ENCODE measurements at places on chromosomes 7 and 10.

DNA sequence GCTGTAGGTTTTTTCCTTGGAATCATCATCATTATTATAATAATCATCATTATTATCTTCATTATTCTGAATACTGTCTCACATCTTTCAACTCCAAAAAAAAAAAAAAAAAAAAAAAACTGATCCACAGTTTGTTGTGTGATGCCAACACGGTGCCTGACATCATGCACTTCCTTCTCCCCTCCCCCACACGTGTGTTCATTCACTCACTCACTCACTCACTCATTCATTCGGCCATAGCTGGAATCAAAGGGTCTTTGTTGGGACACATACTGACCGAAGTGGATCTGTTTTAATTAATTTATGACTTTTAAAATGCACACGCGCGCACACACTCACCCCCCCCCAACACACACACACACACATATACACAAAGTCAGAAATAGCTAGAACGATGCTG is 177.8 kb downstream of the PIP4K2A start:
- DNase-seq, result no peak

DNA sequence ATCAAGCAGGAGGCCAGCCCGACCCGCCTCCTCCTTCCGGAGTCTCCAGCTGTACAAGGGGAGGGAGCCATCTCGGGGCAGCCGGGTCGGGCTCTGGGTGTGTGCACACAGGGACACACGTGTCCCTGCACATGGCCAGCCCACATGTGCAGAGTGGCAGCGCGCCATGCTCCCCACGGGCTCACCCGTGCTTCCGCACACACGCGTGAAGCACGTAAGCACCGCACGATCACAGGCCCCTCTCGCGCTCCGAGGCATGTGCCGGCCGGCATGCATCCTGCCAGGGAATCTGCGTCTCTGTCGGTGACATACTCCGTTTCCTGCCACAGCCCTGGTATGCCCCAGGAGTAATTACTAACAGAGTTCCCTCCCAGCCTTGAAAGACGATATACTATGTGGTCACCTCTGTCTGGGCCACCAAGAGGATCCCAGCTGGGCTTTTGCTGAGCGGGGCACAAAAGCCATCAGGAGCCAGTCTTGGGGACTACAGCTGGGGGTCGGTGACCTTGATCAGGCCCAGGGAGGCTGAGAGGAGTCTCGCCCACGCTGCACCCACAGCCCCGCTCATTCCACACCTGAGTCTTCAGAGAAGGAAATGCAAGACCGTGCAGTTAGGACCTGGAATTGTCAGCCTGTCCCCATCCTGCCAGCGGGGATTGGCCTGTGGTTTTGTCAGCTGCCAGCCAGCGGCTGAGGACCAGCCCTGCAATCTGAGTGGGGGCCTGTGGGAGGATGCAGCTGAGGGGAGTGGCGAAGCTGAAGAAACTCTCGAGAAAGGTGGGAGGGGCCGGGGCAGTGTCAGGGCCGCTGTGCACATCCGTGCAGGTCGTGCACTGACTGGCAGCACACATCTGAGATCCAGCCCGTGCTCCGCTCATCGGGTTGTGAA is 11.0 kb upstream of the LFNG start:
- DNase-seq, result no peak

DNA sequence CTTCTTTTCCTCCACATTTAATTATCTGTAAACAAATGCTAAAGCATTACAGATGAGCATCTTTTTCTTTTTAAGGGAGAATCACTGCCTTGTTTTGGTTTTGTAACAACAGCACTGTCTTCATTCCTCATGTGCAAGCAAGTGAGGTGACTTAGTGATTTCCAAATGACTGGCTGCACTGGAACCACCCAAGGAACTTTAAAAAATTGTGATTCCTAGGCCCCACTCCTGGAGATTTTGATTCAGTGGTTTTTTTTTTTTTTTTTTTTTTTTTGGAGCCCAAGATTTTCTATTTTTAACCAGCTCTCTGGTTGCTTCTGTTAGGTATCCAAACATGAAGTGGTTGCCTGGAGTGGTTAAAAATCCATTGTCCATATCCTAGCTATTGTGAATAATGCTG is 176.2 kb downstream of the LRMDA start:
- no peak for DNase-seq

- DNase-seq, result no peak
These were observed 14.1 kb downstream of the LAT2 start for GRCh38 chr7:74223711-74224510.

DNA sequence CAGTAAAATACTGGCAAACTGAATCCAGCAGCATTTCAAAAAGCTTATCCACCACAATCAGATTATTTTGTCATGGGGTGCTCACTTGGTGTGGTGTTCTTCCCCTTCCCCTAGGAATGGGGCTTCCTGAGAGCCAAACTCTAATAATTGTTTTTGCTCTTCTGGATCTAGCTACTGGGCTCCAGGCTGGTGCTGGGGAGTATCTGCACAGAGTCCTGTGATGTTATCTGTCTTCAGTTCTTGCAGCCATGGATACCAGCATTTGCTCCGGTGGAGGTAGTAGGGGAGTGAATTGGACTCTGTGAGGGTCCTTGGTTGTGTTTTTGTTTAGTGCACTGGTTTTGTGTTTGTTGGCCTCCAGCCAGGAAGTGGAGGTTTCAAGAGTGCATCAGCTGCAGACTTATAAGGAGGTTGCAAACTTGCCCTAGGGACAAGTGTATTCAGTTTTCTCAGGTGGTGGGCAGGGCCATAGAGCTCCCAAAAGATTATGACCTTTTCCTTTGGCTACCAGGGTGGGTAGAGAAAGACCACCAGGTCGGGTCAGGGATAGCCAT is 308.5 kb upstream of the MAGI2 start:
- DNase-seq, result no peak

- peak; percentile 54 for DNase-seq
These were observed 103.0 kb downstream of the CTBP2 start for GRCh38 chr10:125057158-125058001.

DNA sequence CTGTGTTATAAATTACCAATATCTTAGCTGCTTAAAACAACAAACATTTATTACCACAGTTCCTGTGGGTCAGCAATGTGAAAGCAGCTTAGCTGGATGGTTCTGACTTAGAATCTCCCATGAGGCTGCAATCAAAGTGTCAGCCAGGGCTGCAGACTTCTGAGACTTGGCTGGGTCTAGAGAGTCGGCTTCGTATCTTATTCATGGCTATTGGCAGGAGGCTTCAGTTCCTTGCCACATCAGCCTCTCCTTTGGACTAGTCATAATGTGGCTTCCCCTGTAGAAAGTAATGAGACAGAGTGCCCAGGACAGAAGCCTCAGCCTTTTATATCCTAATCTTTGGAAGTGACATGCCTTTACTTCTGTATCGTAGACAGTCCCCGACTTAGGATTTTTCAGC is 27.3 kb downstream of the RALA start:
- DNase-seq, result no peak

GRCh38 chr7:130063036-130063435 is 7.3 kb upstream of the KLHDC10 start:
- DNase-seq, result peak; percentile 27

- no peak for DNase-seq
These were observed 28.5 kb downstream of the PPP2R2D start for GRCh38 chr10:131929122-131929845.

DNA sequence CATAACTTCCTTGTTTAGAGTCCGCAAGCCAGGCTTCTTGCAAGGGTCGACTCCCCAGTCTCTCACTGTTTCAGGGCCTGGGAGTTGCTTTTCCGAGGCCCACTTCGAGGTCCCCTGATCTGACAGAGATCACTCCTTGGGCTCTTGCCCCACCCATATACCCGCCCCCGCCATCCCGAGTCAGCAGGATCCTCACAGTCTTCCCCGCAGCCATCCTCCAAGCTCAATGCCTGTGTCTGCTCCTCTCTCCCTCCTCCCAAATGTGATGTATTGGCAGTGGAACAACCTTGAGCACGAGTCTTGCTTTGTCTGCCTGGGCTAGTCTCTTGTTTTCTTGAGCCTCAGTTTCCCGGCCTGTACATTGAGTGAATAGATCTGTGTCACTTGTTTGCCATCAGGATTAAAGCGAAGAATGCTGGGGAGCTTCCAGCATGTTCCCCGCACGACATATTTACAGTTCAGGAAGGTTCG is 2.4 kb upstream of the HMX2 start:
- no peak for DNase-seq

- DNase-seq, result no peak
These were observed 132.2 kb downstream of the CD36 start for GRCh38 chr7:80770675-80771081.

- no peak for DNase-seq
These were observed 26.2 kb upstream of the C10orf90 start for GRCh38 chr10:126696684-126697083.

DNA sequence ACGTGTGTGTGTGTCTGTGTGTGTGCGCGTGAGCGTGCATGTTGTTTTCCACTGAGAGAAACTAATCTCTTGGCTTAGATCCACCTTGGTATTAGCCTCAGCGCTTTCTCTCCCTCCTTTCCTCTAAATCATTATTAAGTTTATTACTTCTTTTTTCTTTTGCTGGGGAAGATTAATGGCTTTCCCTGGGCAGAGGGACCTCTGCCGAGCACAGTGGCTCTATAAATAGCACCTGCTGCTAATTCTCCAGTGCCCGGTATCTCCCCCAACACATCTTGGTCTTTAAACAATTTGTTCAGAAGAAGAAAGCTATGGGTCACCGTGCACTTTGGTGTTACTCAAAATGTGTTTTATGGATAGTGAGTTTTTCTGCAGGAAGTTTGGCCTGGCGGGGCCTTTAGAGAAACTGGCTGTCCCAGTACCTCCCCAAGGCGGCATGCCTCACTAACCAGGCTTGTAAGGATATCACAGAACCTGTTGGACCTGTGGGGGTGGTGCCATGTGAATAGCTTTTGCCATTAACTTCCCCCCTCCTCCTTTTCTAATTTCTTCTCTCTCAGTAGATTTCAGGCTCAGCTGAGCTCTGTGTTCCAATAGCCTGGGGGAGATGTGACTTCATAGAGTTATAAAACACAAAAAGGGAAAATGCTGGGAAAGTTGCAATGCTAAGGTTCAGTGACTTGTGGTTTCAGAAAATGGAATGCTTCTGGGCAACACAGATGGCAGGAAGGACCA is 70.1 kb upstream of the RAB11FIP2 start:
- DNase-seq, result no peak

DNA sequence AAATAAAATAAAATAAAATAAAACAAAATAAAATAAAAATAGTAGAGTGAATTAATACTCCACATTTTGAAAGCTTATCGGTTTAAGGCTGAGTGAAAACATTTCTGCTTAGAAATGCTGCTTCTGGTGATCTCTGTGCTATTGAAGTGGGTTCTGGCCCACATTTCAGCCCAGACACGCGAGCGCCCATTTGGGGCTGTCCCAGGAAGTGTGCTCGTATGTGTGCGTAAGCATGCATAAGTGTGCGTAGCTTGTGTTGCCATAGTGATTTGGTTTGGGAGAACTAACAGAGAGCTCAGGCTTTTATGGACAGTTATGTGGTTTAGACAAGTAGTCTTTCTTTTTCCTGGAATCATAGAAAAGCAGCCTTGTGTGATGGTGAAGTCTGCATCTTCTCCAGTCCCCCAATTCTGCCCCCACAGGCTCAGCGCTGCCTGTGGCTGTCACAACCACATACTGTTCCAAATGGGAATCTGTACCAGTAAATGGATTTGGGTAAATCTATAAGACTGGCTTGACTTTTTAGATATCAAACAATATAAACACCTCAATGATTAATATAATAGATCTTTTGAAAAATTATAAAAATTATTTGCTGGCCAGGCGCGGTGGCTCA is 29.8 kb upstream of the PURB start:
- DNase-seq, result no peak

DNA sequence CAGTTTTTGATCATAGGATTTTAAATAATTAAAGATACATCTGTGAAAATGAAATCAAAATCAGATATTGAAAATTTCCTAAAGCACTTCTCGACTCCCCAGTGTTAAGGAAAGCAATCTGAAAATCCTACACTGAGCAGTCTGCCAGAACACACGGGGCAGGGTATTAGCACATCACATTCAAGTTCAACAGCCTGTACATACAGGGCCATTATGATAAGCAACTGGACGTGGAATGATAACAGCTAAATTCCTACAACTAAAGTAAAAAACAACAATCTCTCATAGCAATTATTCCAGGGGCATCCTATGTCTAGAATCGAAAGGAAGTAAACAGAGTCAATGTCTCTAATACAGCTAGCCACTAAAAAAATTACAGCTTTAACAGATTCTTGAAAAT is 31.7 kb downstream of the TRDMT1 start:
- no peak for DNase-seq

All from anterior cingulate cortex (tissue), 58 donors.